ENCODE measurements at places on chromosomes 5 and 9.

DNA sequence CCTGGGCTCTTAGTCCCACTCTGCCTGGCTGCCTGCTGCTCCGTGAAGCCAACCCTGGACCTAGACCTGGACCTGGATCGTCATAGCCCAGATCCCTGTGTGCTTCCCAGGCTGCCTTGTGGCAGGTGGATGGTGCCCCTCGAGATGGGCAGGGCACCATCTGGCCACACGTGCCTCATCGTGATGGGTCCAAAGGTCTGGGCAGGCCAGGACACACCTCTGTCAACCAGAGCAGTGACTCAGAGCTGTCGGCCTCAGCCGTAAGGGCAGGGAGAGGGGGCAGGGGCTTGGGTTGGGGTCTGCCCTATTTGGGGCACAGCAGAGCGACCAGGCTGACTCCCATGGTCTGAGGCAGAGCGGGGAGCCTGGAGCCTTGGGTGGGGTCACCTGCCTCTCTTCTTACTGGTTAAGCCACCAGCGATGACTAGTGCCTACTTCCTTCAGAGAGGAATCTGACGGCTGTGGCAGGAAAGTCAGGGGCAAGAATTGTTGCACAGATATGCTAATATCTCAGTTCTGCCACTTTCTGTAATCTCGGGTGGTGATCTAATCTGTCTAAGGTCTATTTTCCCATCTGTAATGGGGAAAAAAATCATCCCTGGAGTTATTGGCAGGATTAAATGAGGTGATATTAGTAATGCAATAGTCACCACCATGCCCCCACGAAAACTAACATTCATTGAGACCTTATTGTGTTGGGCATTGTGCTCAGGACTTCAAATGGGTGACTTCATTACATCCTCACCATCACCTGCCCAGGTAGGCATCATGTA is 3.2 kb upstream of the CDHR2 start:
- no peak for DNase-seq

GRCh38 chr5:155258161-155258560 is 244.6 kb downstream of the KIF4B start:
- DNase-seq: peak; percentile 35

DNA sequence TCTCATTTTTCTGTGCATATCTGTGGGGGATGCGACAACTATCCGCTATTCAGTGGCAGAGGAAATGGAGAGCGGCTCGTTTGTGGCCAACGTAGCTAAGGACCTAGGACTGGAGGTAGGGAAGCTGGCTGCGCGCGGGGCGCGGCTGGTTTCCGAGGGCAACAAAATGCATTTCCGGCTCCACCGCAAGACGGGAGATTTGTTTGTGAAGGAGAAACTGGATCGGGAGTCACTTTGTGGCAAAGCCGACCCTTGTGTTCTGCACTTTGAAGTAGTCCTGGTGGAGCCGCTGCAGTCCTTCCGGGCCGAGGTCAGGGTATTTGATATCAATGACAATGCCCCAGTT is 320 bp downstream of the PCDHB1 start:
- DNase-seq: no peak

- DNase-seq: no peak
Measured at GRCh38 chr5:150113047-150113744, 26.8 kb upstream of the CSF1R start.

DNA sequence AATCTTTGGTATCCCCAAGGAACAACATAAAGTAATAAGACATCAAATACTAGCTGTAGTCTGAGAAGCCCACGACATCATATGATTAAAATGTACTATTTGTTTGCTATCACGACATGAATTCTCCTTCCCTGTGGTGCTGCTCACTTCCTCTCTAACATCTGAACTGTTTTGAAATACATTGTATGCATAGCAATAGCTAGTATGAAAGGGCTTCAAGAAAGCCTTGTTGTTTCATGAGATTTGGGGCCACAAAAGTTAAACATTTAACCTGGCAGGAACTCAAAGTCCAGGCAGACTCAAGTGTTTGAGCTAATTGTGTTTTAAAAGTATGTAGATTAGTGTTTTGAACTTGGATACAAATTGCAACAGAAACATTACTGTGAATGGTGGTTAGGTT is 237.4 kb upstream of the PTGER4 start:
- no peak for DNase-seq

- DNase-seq: no peak
Measured at GRCh38 chr9:133029994-133030316, 842 bp upstream of the GTF3C5 start.

GRCh38 chr9:136010615-136011361 is 49.6 kb upstream of the UBAC1 start:
- DNase-seq: no peak

DNA sequence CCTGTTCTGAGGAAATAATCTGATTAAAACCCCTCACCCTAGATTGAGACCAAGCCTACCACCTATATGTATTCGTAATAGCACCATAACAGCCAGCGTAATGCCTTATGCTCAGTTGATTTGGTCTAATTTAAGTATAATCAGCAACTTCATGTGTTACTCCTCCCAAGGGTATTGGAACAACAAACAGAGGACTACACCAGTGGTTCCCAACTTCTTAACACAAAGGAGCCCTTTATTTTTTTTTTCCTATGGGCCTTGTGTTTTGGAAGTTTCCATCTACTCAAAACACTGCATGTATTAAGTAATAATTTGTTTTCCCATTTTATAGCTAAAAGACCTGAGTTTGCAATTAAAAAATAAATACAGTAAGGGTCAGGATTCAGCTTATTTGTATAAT is 140.7 kb downstream of the ADAMTSL1 start:
- no peak for DNase-seq

- DNase-seq: no peak
Measured at GRCh38 chr5:171541341-171541776, 121.9 kb downstream of the FGF18 start.

- no peak for DNase-seq
Measured at GRCh38 chr9:137188086-137188489, 272 bp downstream of the ANAPC2 start.

- no peak for DNase-seq
Measured at GRCh38 chr5:54672871-54673270, 155.3 kb downstream of the SNX18 start.

GRCh38 chr9:93861736-93862358 is 93.3 kb downstream of the BARX1 start:
- no peak for DNase-seq

DNA sequence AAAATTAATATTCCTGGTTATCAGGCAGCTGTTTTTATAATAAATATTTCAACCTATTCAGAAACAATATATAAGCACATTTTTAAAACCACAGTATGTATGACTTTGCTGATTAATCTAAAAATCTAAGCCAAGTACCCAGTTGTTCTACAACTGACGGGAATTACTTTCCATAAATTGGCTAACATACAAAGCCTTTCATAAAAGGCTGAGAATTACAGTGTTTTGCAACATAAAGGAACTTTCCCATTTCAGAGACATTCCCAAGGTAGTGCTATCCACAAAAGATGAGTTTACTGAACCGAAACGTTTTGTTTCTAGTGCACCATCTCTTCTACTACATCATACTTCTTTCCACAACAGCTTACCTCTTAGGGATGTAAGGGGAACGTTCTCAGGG is 7.2 kb downstream of the RNF145 start:
- no peak for DNase-seq

GRCh38 chr9:134475011-134475790 is 148.9 kb downstream of the RXRA start:
- DNase-seq: no peak

GRCh38 chr5:17995997-17996396 is 361.7 kb downstream of the TAF11L14 start:
- no peak for DNase-seq

DNA sequence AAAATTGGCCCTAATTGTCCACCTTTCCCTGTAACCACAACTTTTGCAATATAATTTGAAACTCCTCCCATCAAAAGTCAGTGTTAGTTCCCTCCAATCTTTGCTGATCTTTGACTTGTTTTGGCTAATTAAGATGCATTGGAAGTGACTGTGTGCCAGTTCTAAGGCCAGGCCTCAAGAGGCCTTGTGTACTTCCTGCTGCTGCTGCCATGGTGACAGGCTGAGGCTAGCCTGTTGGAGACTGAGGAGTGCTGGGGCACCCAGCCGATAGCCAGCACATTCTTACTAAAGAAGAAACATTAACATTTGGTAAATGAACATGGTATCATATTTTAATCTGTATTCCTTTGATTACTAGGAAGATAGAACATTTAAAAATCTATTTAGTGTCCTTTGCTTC is 86.5 kb downstream of the SREK1 start:
- no peak for DNase-seq

DNA sequence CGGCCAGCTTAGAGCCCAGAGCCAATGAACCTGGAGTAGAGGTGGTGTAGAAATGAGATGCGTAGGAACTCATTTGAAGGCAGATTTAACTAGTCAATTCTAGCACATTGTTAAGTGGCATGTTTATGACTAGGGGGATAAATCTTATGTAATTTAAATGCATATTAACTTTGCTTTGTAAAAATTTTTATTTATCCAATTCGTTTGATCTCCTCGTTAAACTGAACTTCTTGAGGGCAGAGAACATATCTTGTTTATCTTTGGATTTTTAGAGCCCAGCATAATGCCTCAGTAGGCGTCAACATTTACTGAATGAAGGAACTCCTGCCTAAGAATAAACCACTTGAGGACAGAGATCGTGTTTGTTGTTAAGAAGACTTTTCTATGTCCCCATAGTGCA is 41.1 kb upstream of the ACOT12 start:
- no peak for DNase-seq

- DNase-seq: no peak
Measured at GRCh38 chr5:75089137-75089536, 36.8 kb upstream of the GCNT4 start.
